H1 (cell line): ENCODE measurements at places on chromosomes 5 and 9. TPM values are rescaled to one million over a fixed set of nuclear protein-coding genes. Genes with fewer than 3 reads are reported as not detected.

Gene PCDHA2
- total RNA-seq: 1.9 TPM in 2 replicates

Gene LCNL1
- 0.15 TPM in 1 of 2 replicates, not detected in the other for total RNA-seq

DNA sequence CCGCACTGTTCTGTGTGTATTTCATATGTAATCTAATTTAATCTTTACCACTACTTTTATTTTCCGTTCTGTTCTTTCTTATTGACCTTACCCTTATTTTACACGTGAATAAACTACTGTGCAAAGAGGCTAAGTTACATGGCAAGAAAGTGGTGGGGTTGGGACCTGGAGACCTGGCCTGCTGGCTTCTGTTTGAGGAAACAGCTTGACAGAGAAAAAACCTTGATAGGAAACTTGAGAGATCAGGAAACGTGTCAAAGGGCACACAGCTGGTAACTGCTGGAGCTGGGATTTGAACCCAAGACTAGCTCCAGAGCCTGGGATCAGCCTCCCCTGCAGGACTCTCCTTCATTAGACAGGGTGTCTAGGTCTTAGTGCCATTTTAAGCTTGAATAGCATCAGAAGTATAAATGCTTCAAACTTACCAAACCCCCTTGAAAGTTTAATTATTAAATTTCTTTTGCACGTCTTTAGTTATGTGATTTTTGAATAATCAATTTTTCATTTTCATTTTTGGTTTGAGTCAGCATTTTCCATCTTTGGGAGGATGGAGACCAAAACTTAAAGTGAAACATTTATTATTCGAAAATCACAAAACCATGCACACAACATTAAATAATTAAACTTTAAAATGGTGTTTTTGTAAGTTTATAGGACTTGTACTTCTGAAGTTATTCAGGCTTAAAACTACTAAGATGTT, 129.5 kb downstream of the RGS3 start:
- DNase-seq: no peak

- DNase-seq: no peak
Observed at GRCh38 chr9:70439991-70440706, 25.7 kb upstream of the KLF9 start.

DNA sequence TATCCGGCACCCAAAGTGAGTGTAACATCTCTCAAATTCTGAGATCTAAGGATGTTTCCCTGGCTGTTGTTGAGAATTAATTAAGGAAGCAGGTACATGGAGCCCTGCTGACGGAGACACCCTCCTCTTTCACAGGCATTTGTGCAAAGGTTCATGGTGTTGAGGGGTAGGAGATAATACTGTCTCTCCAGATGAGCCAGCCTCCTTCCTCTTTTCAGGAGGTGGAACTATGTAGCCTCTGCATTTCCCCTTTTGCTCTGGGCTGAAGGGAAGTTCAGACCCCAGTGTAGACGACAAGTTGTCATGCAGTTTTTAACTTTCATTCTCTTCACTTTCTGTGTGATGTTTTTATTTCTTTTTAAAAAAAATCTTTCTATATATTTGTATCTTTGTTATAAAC, 107.5 kb downstream of the GALNT10 start:
- no peak for DNase-seq

- DNase-seq: no peak
Observed at GRCh38 chr5:81146031-81146430, 87.1 kb upstream of the CKMT2 start.

DNA sequence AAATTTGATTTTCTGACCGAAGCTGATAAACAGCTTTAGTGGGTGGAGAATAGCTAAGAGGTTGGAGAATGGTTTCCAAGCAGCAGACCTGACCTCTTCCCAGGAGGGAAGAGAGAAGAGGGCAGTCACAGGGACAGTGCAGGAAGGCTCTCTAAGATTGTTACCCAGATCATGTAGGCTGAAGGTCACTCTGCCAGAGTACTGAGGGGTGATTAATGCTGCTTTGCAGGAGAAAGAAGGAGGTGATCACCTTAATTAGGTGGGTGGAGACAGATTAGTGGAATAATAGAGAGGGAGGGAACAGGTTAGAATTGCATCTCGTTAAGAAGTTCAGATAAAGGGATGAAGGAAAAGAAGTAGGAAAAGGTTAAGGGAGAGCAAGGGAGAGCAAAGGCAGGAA, 440.5 kb downstream of the BRINP1 start:
- no peak for DNase-seq

Gene TRAPPC13
- 16.8 and 16.9 TPM in 2 replicates for total RNA-seq

Gene PRPF4
- 33.4 and 36.8 TPM in 2 replicates for total RNA-seq

DNA sequence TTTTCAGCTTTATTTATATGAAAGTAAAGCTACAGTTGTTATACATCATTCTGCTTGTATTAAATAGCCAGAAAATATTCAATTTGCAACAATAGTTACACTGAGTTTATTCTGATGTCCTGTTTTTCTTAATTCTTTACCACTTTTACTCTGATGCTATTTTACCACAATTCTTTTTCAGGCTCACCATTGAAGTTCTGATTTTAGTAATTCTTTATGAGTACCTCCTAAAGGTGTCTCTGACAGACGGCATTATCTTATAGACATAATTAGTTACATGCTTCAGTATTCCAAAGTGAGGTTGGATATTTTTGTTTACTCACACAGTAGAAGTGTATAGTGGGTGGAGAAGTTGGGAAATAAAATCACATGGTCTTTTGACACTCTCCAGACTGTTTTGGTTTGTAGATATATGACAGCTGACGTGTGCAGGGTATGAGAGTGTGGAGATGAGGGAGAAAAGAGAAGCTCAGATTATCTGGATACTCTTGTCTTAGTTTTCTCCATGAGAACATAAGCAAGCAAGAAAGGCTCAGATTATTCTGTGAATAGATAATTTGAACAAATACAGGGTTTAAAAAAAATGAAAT, 97.4 kb downstream of the FBXO4 start:
- DNase-seq: no peak

DNA sequence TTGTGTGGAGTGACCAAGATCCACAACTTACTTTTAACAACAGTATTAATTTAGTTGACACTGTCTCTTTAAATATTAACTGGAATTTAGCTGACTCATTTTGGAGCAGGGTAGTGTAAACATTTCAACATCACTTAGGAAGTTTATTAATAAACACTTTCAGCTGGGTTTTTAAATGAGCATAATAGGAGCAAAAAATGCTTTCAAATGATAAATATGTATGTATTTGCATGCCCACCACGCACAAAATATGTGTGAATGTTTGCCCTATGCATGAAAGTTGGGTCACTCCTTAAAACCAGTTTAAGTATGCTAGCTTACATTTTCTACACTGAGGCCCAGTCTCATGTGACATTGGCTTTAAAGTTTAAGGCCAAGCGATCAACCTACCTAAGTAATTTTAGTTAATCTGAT, 2.9 kb downstream of the ZFAND5 start:
- DNase-seq: no peak

DNA sequence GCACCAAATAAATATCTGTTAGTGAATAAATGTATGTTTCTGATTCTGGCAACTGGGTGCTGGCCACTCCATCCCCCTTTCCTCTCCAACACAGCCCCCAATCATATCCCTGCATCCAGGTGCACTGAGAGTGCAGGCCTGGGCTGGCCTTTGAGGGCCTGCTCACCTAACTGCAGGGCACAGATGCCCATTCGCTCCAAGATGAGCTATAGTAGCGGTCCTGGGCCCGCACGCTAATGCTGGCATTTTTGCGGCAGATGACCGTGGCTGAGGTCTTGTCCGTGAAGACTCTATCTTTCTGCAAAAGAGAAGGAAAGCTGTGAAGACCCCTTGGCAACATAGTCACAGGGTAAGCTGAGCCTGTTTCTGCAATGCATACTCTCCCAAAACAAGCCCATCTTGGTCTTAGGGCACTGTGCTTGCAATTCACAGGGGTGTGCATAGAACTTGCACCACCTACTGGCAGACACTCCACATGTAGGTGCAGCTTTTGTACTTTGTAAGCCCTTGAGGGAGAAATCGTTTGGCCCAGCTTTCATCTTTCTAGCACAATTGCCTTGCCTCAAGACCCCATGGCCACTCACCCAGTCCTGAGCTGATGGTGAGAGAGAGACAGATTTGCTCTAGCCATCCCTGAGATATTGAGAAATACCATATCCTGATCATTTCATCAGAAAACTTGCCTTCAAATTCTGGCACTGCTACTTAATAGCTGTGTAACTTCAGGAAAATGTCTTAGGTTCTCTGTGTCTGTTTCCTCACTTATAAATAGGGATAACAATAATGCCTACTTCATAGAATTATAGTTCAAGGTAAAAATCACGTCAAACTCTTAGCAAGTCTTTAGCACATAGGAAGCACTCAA, 13.5 kb downstream of the IL12B start:
- no peak for DNase-seq

DNA sequence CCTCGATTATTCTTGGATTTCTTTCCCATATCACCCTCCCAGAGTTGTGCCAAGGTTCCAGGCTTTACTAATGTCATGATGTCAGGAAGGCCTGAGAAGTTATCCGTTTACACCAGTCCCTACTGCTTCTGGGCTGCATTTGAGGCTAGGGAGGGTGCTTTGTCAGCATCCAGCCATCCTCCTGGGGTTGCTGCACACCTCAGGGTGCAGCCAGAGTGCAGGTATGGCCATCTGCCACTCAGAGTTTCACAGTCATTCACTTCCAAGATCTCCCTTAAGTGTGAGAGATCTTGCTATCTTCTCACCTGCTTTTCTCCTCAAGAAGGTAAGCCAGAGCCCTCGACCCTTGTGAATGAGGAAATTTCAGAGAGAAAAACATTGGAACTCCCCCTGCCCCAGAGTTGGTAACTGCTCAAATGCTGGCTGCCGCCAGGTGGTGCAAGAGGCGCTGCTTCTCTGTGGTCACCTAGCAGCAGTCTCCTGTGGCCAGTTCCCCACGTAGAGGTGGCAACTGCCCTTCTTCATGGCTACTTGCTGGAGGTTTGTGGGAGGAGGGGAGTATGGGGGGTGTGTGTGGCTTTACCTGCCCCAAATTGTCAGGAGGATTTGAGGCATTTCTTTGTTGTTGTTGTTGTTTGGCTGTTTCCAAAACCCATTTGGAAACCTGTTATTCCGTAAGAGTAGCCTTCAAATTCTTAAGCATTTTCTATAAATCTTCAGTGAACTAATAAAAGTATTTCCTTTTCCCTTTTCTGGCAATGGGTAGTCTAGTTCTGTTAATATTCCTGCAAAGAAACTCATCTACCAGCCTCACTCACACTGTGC, 259.6 kb upstream of the DMRT1 start:
- peak; percentile 81 for DNase-seq

Gene FAM163B
- total RNA-seq: 0.38 and 0.63 TPM in 2 replicates

GRCh38 chr9:114969269-114969668, 38.9 kb upstream of the TNFSF8 start:
- no peak for DNase-seq

GRCh38 chr9:129145316-129145715, 32.7 kb downstream of the IER5L start:
- no peak for DNase-seq

- no peak for DNase-seq
Observed at GRCh38 chr9:4137234-4137633, 162.6 kb downstream of the GLIS3 start.

Gene ACSL6
- 2.4 and 3.8 TPM in 2 replicates for total RNA-seq

Gene HAVCR2
- total RNA-seq: 0.11 TPM in 1 of 2 replicates, not detected in the other

DNA sequence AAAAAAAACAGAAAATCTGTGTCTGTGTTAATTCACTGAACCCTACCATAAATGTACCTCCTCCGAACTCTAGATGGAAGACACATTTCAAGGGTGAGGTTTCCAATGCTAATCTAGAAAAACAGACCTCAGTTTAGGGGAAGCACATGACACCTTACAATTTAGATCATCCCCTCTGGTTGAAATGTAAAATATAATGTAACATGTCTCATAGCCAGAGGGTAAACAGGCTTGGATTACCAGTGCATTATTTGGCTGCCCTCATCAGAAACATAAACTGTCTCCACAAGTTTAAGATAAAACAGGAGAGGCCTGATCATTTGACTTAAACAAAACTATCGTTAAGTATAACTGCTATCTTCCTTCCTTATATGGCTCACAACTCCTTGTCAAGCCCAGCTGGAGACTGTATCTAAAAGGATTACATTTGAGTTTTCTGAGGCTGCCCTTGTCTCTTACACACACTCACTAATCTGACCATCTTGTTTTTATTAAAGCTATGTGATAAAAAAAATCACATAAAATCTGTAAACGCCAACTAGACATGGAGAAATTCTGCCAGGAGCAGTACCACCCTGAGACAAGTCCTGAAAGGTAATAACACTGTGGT, 105.7 kb downstream of the LURAP1L start:
- no peak for DNase-seq

- DNase-seq: no peak
Observed at GRCh38 chr5:110925398-110925797, 146.1 kb upstream of the TSLP start.

- DNase-seq: peak; percentile 47
Observed at GRCh38 chr5:9898319-9898718, 268.2 kb upstream of the TAS2R1 start.

DNA sequence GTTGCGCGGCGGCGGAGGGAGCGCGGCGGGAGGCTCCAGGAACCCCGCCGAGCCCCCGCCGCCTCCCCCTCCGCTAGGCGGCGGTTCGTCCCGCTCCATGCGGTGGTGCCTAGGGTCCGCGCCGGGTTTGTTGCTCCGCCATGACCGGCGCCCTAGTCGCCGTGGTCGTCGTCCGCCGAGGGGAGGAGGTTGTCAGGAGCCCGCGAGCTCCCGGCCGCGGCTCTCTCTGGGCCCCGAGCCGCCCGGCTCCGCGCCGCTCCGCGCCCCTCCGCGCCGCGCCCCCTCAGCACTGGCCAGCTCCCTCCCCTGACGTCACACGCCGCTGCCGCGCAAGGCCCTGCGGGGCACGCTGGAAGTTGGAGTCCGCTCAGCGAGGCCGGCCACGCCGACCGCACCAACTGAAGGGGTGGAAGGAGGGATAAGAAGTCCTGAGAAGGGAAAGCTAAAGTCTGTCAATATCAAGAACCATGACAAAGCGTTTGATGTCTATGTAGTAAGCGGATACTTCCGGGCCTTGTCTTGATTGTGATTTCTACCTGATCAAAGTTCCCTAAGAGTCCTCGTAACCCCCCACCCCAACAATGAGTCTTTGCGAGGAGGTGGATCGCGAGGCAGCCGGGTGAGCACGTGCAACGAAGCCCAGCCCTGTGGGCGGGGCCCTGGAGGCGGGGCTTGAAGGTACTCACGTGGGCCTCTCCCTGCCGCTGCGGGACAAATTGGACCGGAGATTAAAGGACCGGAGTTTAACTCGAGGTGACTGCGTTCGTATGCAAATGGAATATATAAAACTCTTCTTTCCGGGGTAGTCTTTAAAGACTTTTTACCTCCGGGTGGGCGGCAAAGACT, at the start of gene NR6A1:
TSS of gene NR6A1 (minus strand) at position 291 of the 846 bp plus-strand sequence.
- peak; percentile 97 for DNase-seq

DNA sequence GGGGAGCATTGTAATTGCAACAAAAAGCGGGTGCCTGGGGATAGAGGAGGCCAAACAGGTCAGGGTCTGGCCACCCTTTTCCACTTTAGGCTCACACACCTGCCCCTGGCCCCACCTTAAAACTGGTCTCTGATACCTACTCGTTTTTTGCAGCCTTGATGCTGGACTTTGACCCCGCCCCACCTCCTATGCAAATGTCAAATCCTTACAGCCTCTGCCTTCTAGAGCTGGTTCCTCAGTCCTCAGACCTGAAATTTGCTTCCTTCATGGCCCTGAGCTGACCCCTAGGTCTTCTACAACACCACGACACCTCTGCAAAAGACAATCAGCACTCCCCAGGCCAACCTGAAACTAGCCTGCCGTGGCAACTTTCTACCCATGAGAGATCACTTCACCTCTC, 37.7 kb downstream of the SMIM23 start:
- DNase-seq: no peak
